Uterus (tissue), 4 donors: ENCODE measurements at places on chromosomes 1 and 21. TPM values are rescaled to one million over a fixed set of nuclear protein-coding genes. Genes with fewer than 3 reads are reported as not detected.

HSF2BP gene
- total RNA-seq: not detected

S100A7 gene
- total RNA-seq: 3.5 TPM

SLAMF7 gene
- 1.6 TPM for total RNA-seq

PTPN7 gene
- total RNA-seq: 1.8 TPM

CYP4Z1 gene
- total RNA-seq: 0.82 TPM

ARHGEF16 gene
- 0.29 TPM for total RNA-seq

OR2T2 gene
- not detected for total RNA-seq

PSMD4 gene
- total RNA-seq: 114 TPM

MRPS21 gene
- 28.6 TPM for total RNA-seq

- DNase-seq: no peak
These were observed 14.0 kb upstream of the S100B start for GRCh38 chr21:46618738-46619379.

- no peak for DNase-seq
These were observed 59.5 kb downstream of the S100B start for GRCh38 chr21:46545363-46545762.

GRCh38 chr1:166114419-166114818, 52.4 kb downstream of the FAM78B start:
- no peak for DNase-seq

GRCh38 chr21:15659753-15660422, 69.9 kb upstream of the USP25 start:
- peak; percentile 17 for DNase-seq

DNA sequence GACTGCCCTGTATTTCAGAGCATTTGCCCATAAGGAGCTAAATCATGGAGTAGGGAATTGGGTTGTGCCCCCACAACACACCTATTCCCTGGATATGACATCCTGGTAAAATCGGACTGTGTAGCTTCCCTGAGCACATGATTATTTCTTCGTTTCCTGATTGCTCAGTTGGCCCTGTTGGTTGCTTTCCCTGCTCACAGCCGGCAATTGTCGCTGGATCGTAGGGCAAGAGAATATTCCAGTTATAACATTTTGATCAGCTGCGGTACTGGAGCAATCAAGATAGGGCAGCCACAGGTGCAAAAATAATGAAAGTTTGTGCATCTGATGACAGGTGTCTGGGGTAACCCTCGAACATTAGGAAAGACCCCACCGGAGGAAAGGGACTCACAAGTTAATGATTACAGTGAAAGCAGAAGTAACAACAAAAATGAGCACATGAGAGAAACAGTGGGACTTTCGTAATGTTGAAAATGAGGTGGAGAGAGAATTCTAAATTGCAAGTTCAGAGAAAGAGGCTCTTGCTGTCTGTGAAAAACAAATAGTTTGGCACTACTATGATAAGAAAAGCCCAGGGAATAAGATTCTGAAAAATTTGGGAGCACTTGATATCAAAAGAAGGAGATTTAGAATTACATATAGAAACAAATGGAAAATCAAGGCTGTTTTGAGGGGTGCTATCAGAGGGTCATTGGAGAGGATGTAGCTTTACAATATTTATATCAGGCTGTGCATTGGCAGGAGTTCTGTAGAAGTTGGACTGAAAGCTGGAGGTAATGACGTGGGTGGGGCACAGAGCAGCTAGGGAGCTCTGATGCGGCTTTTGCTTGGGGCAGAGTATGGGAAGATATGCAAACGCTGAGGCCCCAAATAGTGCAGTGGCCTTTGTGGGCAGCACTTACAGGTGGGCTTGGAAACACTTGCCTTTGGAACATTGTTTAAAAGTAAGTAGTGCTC, at the start of gene MAB21L3:
Gene MAB21L3 (plus strand): TSS at position 833 of the 957 bp plus-strand sequence. CDS start 1,217 bp downstream, outside the sequence.
- DNase-seq: no peak

DNA sequence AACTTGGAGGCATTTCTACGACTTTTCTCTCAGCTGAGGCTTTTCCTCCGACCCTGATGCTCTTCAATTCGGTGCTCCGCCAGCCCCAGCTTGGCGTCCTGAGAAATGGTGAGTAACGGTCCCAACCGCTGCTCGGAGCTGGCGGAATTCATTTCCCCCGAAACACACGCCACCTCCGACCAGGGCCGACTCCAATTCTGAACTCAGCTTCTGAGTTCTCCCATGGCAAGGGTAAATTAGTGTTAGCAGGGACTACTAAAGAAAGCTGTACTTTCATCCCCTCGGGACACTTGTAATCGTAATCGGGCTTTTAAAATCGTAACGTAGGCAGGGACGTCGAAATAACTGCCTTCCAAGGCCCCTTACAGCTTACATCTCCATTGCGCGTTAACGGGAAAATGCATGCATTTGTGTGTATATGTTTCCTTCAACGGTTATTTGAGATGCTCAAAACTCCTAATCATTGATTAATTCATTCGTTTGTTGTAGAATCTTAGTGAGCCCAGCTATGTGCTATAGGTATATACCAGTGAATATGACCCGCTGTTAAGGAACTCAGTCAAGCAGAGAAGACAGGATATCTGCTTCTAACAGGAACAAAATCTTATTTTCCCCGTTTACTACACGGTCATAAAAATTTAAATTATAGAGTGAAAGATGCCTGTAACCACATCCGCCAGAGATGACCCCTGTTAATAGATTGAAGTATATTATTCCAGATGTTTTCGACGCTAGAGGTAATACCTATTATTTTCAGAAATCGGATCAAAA, 472 bp downstream of the DTL start:
- DNase-seq: no peak

- DNase-seq: no peak
These were observed 25.4 kb downstream of the PLA2G2A start for GRCh38 chr1:19954059-19954458.

- DNase-seq: no peak
These were observed 5.9 kb downstream of the FOXD2 start for GRCh38 chr1:47443530-47444296.

DNA sequence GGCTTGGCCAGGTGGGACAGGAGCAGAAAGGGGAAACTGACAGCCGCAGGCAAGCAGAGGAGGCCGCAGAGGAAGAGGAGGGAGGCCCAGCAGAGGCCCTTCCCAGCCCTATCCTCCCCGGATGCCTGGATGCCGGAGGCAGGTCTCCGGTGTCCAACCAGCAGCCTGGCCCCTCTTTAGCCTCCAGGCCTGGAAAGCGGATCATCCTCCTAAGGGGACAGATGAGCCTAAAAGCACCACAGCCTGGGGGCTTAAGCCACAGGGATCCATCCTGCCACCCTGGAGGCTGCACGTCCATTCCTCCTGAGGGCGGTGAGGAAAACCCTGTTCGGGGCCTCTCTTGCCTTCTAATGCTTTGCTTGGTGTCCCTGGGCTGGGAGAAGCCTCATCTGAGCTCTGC, 334.1 kb upstream of the VAMP3 start:
- no peak for DNase-seq

DNA sequence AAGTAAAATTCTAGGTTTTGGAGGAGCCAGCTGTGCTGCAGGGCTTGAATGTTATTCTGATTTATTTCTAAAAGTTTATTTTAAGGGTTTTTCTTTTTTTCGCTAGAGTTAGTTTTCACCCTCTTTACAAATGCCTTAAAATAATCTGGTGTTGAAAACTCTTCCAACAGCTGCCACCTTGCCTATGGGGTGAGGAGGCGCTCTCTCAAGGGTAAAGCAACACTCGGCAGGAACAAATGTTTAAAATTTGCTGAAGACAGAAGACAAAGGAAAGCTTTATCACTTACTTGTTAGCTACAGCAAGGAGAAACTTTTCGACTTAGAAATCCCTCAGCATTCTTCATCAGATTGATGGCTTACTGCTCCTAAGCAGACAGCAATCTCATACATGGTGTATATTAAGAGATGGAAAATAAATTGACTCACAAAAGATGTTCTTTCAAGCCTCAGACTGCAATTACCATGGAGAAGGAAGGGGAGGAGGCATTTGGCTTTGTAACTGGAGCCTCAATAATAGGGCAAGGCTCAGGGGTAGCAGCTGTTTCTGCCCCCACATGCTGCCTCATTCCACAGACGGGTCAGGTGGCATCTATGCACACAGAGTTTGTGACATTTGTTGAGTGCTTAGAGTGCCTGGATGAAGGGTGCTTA, 79.8 kb upstream of the RALGPS2 start:
- DNase-seq: no peak

GRCh38 chr1:194225821-194226220, 1039.4 kb upstream of the B3GALT2 start:
- DNase-seq: no peak

GRCh38 chr21:27493542-27493941, 526.7 kb upstream of the ADAMTS5 start:
- DNase-seq: no peak

GRCh38 chr1:224959115-224959514, 29.6 kb downstream of the DNAH14 start:
- DNase-seq: no peak

DNA sequence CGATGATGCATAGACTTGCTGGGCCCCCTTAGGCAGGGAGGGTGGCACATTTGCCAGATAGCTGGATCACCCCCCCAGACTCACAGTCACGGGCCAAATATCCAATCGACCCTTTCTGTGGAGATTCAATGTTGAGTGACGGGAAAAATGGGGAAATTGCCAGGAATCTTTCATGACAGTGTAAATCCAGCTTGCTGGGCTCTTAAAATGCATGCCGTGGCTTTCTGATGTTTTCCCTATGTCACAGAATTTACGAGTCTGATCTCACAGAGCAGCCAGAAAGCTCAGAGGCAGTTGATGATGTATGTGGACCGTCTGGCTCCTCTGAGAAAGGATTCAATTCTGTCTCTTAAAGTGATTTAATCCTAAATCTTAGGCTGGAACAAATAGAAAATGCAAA, 150.1 kb upstream of the ZNF644 start:
- no peak for DNase-seq

GRCh38 chr1:37399830-37400464, 74.4 kb upstream of the ZC3H12A start:
- no peak for DNase-seq

GRCh38 chr1:178849918-178850317, 21.0 kb downstream of the ANGPTL1 start:
- DNase-seq: no peak

DNA sequence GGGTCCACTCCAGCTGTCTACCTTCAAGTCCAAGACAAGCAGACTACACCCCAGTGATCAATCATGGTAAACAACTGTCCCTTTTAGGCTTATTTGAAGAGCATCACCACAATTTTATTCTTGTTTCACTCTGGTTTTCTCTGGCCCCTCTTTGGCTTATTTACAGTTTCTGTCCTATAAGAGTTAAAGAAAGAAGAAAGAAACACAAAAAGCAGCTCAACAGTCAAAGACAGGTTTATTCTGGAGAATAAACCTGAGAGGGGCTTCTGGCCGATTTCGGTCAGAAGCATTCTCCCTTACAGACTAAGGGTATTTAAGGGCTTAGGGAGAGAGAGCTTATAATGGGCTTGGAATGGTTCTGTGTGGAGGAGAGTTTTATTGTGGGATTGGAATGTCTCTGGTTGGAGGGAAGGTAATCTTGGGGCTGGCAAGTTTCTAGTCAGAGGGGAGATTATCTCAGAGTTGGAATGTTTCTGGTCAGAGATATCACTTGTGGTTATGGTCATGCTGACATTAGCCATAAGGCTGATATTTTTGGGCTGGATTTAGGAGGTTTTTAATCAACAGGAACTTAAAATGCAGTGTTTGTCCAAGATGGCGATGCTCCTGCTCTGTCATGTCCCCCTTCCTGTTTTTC, 161.0 kb downstream of the URB2 start:
- no peak for DNase-seq

DNA sequence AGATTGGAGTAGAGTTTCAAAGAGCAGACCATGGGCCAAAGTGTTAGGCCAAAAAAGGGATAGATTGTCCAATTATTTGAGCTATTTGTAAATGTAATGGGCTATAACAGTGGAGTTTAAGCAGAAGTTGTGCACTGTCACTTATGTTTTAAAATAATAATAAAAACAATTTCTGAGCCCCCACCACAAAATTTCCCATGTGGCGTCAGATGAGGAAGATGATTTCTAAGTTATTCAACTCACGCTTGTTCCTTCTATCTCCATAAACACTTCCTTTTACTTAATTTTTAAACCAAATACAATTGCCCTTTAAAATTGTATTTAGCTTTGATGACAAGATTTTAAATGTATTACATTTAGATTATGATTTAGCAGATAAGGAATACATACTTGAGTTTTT, 330.0 kb downstream of the PTPRC start:
- DNase-seq: no peak

DNA sequence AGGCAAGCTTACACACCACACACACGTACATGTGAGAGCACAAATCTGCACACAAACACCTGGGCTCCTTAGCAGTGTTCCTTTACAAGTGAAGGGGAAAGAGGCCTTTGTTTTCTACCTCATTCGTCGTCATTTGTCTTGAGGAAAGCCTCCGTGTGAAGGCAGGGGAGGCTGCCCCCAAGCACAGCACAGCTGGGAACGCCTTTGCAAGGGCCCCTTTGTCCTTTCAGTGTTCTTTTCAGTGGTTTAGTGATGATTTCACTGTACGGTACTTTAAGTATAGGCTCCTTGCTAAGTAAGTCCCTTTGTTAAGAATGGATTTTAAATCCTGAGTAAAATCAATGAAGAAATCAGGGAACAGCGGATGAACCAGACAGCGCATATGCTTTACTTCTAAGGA, 94.1 kb downstream of the PGBD5 start:
- no peak for DNase-seq

DNA sequence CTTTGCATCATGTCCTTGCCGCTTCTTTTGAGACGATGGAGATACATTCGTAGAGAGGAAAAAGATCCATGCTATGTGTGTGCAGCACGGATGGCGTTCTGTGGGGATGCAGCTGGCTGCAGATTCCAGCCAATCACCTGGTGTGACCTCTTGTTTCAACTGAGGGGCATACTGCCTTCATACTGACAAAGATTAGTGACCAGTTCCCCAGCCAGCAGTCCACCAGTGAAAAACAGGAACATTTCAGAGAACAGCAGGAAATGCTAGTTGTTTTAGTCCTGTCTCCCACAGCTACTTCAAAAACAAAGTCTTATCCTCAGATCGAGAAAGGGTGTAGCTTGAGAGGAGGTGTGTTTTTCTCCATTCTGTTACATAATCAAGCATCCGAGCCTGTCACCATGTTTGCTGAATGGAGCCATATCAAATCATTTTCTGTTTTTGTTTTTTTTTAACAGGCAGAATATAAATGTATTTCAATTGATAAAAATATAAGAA, 255.7 kb upstream of the FMN2 start:
- DNase-seq: no peak

- DNase-seq: no peak
These were observed 618.3 kb downstream of the SMYD3 start for GRCh38 chr1:245888809-245889208.

GRCh38 chr1:118115567-118116295, 69.3 kb downstream of the SPAG17 start:
- DNase-seq: no peak

DNA sequence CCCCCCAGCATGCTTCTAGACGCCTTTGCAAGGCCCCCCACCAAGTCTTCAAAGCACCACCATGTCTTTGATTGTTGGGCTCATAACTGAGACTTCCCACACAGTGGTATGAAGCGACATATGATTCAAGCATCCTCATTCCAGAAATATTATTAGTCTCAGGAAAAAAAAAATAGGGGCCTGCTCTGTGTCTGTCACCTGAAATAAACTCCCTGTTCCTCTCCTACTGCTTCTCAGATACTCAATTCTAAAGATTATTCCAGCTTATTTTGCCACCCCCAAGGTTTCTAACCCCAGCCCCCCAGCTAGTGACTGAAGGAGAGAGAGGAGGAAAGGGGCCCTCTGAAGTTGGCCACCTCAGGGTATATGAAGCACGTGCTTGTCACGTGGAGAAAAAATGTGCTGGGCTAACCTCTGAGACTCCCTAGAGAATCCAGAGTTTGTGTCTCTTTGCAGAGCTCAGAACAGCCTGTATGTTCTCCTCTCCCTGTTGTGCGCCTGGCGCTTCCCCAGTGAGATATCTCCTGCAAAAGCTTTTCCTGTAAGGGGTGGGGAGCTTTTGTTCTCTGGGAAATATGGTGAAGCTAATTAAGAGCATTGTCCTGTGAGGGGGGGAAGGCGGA, 35.9 kb upstream of the RASAL2 start:
- DNase-seq: peak; percentile 70
